ENCODE measurements at places on chromosomes 1 and 21.

- no peak for DNase-seq
These were observed 42.1 kb upstream of the SAMD13 start for GRCh38 chr1:84259376-84259775.

DNA sequence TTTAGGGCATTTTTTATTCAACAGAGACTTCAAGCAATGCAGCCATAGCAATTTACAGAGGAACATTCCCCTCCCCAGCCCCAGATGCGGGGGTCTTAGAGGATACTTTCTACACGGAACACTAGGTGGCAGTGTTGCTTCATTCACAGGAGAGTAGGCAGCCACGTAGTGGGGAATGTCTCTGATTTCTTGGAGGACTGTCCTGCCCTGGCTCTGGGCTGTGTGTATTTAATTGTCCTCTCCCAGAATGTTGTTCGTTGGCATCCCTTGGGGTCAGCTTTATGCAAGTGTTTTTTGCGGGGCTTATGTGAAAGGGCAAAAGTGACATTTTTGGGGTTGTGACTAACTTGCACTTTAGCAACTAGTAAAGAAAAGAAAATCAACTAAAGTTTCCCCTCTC, 96.9 kb downstream of the PAPPA2 start:
- DNase-seq, result peak; percentile 50

DNA sequence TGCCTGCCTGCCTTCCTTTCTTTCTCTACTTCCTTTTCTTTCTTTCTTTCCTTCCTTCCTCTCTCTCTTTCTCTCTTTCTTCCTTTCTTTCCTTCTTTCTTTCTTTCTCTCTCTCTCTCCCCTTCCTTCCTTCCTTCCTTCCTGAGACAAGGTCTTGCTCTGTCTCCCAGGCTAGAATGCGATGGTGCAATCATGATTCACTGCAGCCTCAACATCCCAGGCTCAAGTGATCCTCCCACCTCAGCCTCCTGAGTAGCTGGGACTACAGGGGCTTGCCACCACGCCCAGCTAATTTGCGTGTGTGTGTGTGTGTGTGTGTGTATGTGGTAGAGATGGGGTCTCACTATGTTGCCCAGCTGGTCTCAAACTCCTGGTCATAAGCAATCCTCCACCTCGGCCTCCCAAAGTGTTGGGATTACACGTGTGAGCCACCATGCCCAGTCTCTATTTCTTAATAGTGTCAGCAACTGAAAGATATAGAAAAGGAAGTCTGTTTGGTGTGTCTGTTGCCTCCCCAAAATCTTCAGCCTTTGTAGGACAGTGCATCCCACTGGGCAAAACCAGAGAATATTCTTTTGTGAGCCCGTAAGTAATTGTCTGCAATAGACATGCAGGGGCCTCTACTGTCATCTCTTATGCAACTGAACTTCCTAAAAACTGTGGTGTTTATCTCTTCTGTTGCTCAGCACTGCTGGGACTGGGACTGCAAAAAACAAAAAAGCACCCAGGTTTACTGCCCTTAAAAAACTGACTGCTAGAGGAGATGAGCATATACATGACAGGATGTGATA, 20.9 kb upstream of the RAB4A start:
- peak; percentile 89 for DNase-seq

GRCh38 chr1:205258261-205258691, 30.5 kb downstream of the TMCC2 start:
- DNase-seq, result no peak

- no peak for DNase-seq
These were observed 1.4 kb upstream of the CELF3 start for GRCh38 chr1:151718011-151718431.

- DNase-seq, result no peak
These were observed 1.5 kb upstream of the GPR137B start for GRCh38 chr1:236140705-236141446.

- DNase-seq, result no peak
These were observed 175.6 kb upstream of the DAB1 start for GRCh38 chr1:57599236-57599994.

DNA sequence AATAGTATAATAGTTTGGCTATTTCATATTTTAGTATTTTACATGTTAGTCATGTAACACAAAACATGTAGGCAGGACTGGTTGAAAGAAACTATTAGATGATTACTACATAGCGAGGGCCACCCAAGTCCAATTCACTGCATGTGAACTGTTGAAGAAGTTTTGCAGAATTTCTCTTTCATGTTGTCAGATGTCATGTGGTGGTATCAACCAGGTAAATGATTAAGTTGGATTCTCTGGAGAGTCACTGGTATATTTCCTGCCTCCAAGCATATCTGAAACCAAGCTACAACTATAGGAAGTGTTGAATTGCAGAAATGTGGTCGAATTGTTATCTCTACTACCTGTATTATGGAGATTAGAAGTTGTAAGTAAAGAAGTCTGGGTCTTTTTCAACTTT, 137.8 kb upstream of the DPYD start:
- DNase-seq, result no peak

DNA sequence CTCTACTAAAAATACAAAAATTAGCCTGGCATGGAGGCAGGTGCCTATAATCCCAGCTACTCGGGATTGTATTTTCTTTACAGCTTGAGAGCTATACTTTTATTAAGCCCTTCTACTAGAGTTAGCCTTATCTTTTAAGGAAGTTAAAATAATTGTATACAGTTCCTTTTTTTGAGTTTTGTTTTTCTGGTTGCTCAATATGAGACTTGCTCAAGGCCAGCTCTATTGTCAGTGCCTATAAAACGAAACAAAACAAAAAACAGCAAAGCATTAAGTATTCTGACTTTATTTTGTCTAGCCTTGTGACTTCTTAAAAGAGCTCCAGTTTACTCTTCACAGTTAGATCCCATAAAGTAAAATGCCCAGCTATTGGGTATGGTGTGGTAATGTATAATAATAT, 17.2 kb downstream of the PKN2 start:
- DNase-seq, result peak; percentile 73

GRCh38 chr1:21641967-21642739, 27.0 kb downstream of the RAP1GAP start:
- no peak for DNase-seq

DNA sequence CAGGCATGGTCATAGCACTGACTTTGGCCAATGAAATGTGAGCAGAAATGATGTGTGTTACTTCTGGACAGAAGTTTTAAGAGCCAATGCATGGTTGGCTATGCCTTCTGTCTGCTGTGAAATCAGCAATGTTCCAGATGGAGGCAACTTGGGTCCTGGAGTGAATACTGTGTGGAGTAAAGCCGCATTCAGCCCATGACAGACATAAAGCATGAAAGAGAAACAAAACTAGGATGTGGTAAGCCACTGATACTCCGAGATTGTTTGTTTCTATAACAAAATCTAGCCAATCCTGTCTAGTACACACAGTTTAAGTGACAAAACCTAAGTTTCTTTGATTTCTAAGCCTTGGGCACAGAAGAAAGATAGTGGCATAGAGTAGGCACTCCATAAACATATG, 47.1 kb upstream of the ARHGAP29 start:
- no peak for DNase-seq

DNA sequence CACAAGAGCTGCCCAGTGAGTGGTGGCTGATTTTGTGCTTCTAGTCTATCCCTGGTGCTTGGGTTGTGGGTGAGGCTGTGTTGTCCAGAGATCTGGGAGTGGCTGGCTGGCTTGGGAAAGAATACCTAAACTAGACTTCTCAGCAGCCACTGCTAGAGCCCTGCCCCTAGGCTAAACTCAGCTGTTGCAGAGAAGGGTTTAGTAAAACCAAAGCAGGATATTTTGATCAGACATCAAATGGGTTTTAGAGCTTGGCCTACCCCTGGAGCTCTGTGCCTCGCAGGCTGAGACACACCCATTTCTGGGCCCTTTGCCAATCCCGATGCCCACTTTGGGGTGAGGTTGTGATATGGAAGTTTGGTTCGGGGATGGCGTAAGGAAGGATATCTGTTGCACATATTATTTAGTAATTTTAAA, 88.5 kb downstream of the UCK2 start:
- no peak for DNase-seq

DNA sequence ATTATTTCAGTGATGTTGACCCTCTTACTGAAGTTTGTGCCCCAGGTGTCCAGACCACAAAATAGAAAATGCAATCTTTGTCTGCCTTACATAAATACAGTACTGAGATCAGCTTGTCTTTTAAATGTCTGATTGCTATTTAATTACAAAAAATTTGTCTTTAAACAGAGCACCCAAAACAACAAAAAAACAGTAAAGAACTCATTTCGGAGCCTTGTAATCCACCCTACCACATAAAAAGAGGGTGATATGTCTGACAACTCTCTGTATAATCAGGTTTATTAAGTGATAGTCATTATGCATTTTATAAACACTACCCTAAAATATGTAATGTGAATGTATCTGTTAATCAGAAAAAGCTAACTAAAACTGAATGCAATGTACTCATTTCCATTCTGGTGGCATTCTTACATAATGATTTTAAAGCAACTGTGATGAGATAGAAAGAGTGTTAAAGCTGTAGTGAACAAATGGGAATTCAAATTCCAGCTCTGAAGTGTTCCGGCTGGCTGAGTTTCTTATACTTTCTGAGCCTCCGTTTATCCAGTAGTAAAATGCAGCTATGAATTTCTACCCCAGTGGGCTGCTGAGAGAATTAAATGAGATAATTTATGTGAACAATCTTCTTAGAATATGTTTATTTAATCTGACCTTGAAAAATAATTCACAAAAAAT, 486.6 kb downstream of the USP25 start:
- no peak for DNase-seq
